ENCODE measurements at places on chromosomes 6 and 20.

DNA sequence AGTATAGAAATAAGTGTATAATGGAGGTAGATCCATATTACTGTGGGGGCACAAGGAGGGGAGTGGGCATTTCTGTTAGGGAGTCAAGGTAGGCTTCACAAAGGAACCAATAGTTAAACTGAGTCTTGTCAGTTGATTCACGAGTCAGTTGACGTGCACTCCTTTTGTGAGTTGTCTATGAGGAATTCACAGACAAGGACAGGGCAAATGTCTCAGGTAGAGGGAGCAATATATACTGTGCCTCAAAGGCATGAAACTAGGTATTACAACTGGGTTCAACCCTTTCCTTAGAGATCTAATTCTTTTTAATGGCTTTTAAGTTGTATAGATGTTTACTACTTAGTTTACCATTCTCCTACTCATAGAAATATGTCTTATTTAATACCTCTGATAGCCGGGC lies 11.0 kb downstream of the TMEM14C start:
- DNase-seq = no peak

DNA sequence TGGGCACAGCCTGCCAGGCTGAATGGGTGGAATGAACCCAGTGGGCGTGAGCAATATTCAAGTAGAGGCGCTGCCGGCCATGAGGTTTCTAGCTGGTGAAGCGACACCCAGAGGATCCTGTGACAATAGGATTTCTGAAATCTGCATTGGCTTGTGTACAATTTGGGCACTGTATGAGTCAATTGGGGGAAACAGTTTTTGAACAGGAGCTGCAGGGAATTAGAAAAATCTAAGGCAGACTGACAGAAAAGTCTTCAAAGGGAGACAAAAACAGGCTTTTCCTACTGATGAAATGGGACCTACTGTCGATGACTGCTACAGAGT lies 148.8 kb upstream of the PROKR2 start:
- DNase-seq = no peak

DNA sequence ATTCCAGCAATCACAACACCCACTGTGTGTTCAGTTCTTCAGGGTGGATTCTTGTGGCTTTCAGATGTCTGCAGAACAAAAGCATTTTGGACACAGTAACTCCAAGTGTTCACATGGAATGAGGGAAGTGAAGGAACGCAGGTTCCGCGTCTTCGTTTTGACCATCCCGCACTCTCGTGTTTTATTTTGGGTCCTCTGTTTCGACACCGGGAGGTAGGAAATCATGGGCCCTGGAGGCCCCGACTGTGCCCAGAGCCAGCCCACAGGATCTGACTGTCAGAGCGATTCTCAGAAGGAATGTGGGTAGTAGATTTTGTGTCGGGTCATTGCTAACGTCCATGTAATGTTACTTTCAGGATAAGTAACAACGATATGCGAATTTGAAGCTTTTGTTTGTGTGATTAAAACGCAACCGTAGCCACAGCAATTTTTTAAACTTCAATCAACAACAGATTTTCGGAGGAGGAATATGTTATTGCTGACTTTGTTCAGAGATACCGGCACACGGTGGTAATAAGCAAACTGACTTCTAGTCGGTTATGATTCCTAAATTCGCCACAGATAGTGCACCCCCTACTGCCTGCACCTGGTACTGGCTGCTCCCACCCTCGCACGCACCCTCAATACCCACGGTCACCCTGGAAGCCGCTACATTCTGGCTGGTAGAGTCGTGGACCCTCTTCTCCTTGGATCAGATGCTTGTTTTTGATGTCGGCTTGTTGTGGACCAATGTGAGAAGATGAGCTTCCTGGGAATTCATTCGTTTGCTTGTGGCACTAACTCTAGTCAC lies 10.5 kb downstream of the NPEPL1 start:
- DNase-seq = no peak

- DNase-seq = no peak
These were observed 13.3 kb upstream of the SOX12 start for GRCh38 chr20:312067-312466.

- no peak for DNase-seq
These were observed 309 bp upstream of the ABRACL start for GRCh38 chr6:139028215-139028657.

DNA sequence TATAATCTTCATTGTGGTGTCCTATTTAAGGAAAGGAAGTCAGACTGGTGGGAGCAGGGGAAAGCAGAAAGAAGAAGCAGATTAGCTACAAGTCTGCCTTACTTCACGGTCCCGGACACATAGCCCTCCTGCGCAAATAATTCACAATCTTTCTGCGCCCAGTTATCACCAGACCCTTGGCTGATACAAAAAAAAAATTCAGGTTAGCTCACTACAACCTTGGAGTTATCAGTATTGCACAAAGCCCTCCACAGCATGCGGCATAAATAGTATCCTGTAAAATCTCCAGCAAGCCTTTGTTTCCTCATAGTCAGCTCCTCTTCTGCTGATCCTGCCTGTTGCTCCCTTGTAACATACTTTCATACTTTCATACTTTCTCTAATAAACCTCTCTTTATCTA lies 148.6 kb upstream of the FUT9 start:
- no peak for DNase-seq

DNA sequence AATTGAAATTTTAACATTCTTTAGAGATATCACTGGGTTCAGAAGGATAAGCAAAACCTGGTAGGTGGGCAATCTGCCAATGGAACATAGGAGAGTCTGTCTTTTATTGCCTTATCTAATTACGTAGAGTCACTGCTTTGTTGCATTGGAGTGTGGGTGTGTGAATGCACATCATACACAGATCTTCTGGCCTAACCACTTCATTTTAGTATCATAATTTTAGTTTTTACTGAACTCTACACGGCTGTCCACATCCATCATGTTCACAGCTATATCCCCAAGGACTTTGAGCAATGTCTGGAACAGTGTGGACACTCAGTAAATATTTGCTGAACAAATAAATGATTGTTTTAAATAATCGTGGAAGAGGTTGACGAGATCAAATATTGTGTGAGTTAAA lies 104.6 kb upstream of the AKIRIN2 start:
- no peak for DNase-seq

GRCh38 chr6:26270903-26271667 lies 93.9 kb upstream of the BTN3A2 start:
- peak; percentile 95 for DNase-seq

GRCh38 chr6:29909985-29910384 lies 32.3 kb upstream of the HLA-A start:
- DNase-seq = no peak

DNA sequence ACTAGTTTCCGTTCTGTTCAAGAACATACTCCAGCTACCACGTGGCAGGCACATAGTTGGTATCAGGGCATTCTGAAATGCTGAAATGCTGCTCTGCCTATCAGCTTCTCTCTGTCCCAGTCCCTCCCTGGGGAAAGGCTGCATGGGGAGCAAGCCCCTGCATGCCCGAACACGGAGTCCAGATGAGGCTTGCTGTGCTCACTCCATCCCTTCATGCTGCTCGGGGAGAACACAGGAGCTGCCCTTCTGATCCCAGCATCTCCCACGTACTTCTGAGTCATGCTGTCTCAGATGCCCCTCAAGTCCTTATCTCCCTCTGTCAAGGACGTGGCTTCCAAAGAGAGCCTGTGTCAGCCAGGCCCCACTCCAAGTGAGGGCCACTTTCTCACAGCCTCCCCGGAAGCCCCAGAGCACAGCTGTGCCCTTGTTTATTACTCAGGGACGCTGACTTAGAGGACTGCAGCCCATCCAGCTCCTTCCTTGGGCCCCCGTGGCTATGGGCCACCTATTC lies 29.4 kb downstream of the THBS2 start:
- no peak for DNase-seq

- no peak for DNase-seq
These were observed 146.0 kb downstream of the EDN3 start for GRCh38 chr20:59446376-59446775.

DNA sequence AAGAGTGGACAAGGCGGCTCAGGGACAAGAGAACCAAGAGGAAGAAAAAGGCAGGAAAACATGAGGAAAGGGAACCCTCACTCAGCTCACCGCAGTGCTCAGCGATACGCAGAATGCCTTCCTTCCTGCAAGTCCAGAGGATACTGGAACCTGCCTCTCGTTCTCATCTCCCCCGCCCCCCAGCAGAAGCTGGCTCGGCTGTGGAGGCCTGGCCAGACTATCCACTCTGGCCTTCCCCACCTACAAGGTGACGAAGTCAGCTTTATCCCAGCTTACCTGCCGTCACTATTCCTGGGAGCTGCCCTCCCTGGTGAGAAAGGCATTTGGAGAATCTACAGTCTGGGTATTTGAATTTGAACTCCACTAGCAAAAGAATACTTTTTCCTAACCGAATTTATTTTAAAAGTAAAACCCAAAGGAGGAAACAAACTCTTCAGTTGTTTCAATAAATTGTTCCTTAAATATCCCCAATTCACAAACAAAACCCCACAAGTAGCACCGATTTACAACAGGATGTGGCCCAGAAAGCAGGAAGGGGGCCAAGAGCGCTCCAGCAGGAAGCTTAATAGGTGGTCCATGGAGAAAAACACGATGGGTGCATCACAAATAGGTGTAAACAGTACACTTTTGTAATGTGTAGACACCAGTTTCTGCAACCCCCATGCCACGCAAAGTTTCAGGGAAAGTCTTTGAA lies 2.1 kb upstream of the DIDO1 start:
- DNase-seq = no peak
